ENCODE measurements at places on chromosomes 13 and 19. TPM values are rescaled to one million over a fixed set of nuclear protein-coding genes. Genes with fewer than 3 reads are reported as not detected.

GRCh38 chr13:32976912-32977311 lies 39.3 kb upstream of the KL start:
- no peak for DNase-seq

DNA sequence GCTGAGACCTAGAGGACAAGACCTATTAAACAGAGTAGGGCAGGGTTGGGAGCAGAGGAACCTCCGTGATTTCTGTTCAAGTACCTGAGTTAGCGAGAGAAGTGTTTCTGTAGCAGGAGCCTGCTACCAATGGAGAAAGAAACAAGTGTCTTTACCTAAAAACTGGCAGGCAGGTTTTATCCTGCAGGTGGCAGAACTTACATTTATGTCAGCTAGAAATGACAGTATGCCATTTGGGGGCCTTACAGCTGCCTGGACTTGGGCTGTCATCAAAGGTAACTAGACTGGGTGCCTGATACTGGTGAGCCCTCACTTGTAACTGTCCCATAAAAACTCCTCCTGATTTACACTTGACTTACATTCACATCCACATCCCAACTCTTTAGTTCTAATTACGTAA lies 185.3 kb upstream of the MIR17HG start:
- no peak for DNase-seq

DNA sequence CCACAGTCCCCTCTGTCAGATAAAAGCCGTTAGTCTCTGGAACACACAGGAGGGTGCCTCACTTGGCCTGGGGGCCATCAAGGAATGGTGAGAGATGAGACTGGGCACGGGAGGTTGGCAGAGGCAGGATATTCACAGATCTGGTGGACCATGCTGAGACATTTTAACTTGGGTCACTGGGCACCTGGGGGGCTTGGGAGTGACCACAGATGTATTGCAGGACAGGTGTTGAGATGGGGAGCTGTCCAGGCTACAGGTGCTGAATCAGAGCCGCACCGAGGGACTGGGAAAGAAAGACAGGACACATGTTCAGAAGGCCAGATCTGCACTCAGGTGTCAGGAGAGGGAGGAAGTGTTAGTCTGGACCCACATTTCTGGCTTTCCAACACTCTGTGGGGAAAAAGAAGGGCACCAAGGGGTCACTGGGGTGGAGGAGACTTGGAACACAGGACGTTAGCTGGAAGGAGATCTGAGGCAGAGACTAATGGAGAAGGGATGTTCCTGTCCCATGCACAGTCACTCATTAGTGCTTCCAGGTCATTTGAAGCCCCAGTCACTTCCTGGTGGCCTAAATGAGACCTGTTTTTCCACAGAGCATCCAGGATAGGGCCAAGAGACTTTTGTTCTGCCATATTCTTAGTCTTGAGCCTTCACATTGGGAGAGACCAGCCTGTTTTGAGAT lies 56.1 kb downstream of the CHST8 start:
- DNase-seq: no peak

GRCh38 chr13:45989607-45990006 lies 62.9 kb downstream of the ZC3H13 start:
- peak; percentile 43 for DNase-seq

- peak; percentile 21 for DNase-seq
These were observed at the start of gene ARHGEF18 for GRCh38 chr19:7348587-7349230. ARHGEF18 (plus strand) TSS chr19:7348937; CDS start chr19:7362891, 13,954 bp downstream.

DNA sequence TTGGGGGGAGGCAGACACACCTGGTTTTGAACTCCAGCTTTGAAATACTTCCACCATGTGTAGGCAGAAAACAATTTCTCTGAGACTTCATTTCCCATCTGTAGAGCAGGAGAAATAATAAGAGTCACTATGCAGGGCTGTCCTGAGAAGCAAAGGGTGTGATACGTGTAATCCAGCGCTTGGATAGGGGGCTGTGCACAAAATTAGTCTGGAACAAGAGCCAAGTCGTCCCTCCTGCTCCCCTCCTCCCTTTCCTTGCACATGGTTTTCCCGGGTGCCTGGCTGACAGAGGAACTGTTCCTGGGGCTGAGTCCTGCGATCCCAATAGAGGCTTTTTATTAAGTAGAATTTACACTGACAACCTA lies 29.6 kb upstream of the UBE2L5 start:
- DNase-seq: peak; percentile 63

Gene GIPC3
- total RNA-seq: 0.22 TPM
